Neuronal stem cell (in vitro differentiated cells): ENCODE measurements at places on chromosomes 3 and 15.
A peak's percentile ranks its signal among the peaks of the same experiment; 100 is the strongest.

DNA sequence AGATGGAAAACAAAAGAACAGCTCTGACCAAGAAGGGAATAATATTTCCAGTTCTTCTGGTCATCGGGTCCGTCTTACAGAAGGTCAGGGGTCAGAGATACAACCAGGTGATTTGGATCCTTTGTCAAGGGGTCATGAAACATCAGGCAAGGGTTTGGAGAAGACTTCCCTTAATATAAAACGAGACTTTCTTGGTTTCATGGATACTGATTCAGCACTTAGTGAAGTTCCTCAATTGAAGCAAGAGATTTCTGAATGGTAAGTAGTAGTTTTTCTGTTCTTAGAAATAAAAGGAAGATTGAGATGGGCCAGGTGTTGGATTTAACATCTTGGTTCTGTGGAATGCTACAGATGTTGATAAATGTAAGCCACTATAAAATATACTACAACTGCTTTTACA, 9.5 kb downstream of the MGA start:
- no peak for DNase-seq

DNA sequence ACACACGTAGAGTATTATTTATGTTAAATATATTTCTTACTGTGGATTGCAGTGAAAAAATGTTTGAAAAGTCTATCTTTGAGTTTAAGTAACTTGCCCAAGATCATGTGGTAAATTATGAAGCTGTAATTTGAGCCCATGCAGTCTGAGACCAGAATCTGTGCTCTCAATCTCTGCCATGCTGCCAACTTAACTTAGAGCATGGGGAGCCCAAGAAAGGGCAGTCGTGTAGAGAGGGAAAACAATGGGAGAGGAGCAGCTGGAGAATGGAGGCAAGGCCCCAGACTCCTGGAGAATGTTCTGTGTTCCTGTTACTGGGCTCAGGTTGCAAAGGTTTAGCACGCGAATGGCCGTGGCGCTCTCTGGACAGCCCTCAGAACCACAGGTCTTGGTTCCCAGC, 311.6 kb upstream of the RASGRP1 start:
- no peak for DNase-seq

DNA sequence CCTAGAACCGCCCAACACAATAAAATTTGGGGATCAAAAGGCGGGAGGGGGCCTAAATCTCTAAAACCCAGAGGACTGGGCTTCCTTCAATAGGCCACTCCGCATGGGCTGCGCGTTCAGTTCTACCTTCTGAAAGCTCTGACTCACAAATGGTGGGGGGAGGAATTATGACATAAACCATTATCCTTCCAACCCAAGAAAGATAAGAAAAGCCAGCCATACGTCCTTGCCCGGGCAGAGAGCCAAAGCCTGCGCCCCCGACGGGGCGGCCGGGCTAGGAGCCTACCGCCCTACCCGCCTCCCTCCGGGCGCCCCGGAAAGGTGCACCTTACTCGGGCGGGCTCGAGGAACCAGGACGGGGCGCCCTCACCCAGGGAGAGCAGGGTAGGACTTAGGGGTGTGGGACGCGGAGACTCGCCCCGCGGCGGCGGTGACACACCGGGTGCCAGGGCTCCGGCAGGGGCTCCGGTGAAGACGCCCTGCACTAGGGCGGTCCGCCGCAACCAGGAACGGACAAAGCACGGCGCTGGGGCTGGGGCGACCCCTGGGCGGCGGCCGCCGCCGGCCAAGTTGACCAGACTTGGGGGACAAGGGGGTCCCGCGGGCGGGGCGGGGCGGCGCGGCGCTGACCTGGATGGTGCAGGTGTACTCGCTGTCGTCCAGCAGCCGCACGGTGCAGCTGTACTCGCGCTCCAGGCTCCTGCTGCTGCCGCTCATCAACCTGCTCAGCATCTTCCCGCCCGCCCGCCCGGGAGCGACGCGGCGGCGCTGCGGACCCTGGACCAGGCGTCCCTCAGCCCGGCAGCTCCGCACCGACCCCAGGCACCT, 534 bp downstream of the FRMD5 start:
- peak; percentile 49 for DNase-seq

DNA sequence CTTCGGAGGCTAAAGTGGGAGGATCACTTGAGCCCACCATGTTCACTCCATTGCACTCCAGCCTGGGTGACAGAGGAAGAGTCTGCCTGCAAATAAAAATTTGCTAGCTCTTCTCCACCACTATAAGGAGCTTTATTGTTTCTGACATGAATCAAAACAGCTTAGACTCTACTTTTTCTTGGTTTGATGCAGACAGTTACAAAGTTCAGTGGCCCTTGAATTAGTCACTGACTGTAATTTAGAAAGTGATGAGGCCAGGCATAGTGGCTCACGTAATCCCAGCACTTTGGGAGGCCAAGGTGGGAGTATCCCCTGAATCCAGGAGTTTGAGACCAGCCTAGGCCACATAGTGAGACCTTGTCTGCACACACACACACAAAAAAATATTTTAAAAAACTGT, 172.4 kb upstream of the CGNL1 start:
- DNase-seq = no peak

GRCh38 chr15:75517233-75517632, 61.9 kb downstream of the PTPN9 start:
- no peak for DNase-seq

DNA sequence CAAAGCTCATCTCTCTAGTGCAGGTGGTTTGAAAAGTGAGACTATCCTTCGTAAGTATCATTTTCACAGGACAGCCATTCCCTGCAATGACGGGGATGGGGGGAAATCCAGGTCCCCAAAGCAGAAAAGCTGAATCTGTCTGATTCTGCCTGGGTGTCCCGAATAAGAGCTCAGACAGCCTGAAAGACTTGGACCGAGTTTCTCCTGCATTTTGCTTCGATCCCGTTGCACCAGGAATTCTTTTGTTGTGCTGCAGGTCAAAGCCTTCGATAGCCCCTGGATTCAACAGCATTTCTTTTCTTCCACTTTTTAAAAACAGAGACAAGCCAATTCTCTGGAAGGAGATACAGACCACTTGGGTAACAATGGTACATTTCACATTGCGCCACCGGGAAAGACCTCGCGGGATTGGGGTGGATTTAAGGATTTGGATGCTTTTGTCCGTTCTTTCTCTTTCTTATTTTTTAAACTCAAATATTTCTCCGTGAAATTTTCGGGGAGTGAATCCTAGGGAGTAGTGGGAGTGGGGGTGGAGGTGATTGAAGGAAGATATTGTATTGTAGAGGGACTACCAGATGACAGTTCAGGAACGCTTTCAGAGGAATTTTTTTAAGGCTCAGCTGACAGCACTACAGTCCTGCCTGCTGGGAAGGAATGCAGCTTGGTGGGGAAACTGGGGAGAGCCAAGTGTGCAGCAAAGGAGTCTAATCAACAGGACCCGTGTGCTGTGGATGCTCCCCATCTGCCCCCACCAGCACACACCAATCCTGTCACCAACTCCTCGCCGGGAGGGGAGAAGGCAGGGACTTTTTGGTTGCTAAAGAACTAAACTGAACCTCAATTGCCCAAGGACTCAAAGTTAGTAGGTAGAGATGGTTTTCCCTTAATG, 2.6 kb downstream of the SLITRK3 start:
- peak; percentile 35 for DNase-seq

- no peak for DNase-seq
Observed at GRCh38 chr15:40042791-40043320, 3.9 kb upstream of the SRP14 start.

GRCh38 chr3:128269796-128270195, 116.5 kb downstream of the EEFSEC start:
- DNase-seq = no peak

DNA sequence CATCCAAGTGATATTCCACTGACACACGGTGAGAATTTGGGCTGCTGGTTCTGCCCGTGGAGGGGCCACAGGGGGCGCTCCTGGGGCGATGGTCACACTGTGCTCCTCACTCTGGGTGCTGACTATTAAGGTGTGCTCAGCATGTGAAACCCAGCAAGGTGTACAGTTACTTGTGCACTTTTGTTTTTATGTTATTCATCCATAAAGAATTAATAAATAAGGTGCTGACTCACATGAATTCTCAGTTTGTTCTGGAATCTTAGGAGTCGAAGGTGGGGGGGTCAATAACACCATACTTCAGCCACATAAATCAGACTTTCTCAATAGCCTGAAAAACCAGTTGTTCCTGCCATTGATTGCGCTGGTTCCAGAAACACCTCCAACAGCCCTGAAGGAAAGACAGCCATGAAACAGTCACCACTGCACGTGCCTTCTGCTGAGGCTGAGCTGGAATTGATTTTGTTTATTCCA, 53.5 kb upstream of the SPATA12 start:
- no peak for DNase-seq

DNA sequence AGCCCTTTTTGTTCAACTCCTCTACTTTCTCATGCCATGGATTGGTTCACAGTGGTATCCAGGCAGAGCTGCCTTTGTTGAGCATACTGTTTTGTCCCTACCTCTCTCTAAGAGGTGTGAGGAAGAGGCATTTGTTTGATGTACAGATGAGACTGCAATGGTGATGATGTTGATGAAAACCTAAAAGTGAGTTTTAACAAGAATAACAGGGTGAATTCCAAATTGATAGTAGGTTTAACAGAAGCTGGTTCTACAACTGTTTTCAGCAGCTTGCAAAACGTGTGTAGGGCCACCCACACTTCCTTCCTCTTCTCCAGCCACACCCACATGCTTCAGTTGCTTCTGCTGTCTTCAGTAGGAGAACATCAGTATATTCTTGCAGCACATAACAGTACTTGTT, 10.2 kb downstream of the SNRK start:
- DNase-seq = no peak

DNA sequence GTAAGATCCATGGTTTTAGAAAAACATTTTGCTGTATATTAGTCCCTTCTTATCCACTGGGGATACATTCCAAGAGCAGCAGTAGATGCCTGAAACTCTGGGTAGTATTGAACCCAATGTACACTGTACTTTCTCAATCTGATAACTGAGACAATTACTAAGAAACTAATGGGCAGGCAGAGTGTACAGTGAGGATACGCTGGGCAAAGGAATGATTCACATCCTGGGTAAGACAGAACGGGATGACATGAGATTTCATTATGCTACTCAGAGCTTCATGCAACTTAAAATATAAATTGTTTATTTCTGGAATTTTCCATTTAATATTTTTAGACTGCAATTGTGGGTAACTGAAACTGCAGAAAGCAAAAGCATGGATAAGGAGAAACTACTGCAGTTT, 46.2 kb upstream of the TEX55 start:
- no peak for DNase-seq

DNA sequence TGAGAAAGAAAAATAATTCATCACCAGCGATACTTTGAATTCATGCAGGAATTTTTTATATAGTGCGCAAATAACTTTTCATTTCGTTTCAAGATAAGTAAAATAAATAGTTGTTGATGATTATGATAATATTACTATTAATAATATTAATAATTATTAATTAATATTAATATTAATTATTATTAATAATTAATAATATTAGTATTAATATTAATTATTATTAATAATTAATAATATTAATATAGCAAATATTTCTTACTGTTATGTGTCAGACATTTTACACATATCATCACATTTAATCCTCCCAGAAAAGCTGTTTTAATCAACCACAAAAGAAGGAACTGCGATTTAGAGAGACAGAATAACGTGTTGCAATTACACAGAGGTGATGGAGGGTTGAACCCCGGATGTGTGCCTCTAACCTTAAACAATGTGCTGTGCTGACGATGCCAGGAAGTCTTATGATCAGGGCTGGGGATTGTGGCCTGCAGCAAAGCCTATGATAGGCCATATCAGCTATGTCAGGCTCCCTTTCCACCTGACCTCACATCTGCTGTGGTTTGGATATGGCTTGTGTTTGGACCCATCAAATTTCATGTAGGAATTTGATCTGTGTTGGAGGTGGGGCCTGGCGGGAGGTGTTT, 263.5 kb upstream of the NR2F2 start:
- no peak for DNase-seq

- no peak for DNase-seq
Observed at GRCh38 chr15:95929232-95929846, 401.2 kb upstream of the NR2F2 start.

- no peak for DNase-seq
Observed at GRCh38 chr3:178381971-178382448, 154.2 kb upstream of the KCNMB2 start.

- no peak for DNase-seq
Observed at GRCh38 chr15:91021516-91022074, 799 bp downstream of the VPS33B start.

GRCh38 chr15:35723852-35724251, 177.9 kb upstream of the DPH6 start:
- no peak for DNase-seq

- no peak for DNase-seq
Observed at GRCh38 chr3:108518895-108519294, 8.5 kb upstream of the MYH15 start.

- DNase-seq = no peak
Observed at GRCh38 chr3:30766522-30766921, 127.9 kb downstream of the GADL1 start.

- no peak for DNase-seq
Observed at GRCh38 chr3:194617827-194618226, 15.4 kb downstream of the TMEM44 start.

- peak; percentile 55 for DNase-seq
Observed at GRCh38 chr3:150721285-150722130, 17.8 kb upstream of the ERICH6 start.

DNA sequence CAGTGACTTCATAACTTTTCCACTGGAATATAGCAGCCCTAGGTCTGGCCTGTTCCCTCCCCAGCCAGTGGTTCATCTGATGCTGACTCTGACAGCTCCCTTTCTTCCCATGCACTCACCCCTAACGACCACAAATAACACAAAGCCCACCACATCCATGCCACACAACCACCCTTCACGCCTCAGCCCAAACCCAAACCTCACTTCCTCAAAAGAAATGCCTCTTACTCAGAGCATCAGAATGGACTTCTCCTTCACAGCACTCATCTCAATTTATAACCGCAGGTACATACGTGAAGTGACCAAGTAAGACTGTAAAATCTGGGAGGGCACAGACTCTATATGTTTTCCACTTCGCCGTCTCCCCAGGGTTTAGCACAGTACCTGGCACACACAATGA, 1.1 kb downstream of the RBSN start:
- no peak for DNase-seq

GRCh38 chr3:69740103-69741021, 1.1 kb downstream of the MITF start:
- no peak for DNase-seq

DNA sequence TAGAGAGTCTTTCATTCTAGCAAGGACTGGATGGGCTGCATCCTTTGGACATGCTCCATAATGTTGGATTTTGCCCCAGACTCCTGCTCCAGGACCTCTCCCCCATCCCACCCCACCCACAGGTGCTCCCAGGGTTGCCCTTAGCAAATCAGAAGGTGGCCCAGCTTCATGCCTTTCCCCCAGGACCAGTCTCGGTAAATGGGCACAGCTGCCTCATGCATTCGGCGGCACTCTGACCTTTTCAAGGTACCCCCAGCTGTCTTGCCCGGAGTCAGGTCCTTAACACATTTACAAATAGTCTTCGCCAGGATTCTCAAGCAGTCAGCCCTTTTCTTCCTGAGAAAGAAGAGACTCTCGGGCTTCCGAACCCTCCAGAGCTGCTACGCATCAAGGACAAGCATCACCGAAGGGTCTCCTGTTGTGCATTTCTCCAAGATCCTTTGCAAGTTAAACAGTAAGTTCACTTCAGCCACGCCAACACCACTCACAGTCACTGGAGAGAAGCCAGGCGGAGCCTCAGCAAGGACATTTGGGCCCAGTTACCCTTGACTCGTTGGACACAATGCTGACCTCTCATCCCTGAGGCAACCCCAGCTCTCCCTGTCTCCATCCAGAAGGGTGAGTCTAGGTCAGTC, 287.8 kb downstream of the FAM43A start:
- no peak for DNase-seq

- DNase-seq = no peak
Observed at GRCh38 chr15:101168898-101169494, 82.9 kb downstream of the CHSY1 start.

- no peak for DNase-seq
Observed at GRCh38 chr15:84983711-84984110, 2.1 kb downstream of the PDE8A start.
